Body of pancreas (tissue), 4 donors: ENCODE measurements at places on chromosomes 12 and 14. TPM values are rescaled to one million over a fixed set of nuclear protein-coding genes. Genes with fewer than 3 reads are reported as not detected.

DNA sequence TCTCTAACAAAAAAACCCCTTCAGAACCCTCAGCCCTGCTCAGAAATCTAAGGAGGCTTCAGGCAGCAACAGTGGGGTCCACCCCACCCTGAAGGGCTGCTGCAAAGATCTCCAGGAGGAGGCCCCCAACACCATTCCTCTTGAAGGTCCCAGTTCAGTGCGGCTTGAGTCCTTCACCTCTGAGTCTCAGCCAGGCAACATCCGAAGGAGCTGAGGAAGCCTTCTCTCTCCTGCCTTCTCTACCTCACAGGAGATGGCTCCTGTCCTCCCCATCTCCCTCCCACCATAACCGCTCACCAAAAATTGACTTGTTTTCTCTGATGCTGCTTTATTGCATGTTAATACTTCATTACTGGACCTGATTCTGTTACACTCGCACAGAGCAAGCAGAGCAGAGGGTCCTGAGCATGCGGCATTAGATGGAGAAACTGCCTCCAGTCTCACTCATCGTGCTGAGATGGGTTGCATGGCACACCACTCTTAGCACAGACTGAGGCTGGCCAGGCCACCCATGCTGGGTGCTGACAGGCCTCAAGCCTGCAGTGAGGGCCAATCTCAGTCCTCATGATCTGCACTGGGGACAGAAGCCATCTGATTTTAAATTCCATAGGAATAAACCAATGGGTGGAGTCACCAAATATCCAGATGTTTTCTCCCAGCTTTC is 224.8 kb downstream of the CACNA1C start:
- no peaks in the 10 kb centered on the region for H3K27me3 ChIP-seq
- H3K36me3 ChIP-seq, result no peaks in the 10 kb centered on the region
- H3K4me1 ChIP-seq, result no peaks in the 10 kb centered on the region
- H3K4me3 ChIP-seq, result no peak overlapping the region

The CLEC12A gene
- total RNA-seq, result 0.99 TPM

DNA sequence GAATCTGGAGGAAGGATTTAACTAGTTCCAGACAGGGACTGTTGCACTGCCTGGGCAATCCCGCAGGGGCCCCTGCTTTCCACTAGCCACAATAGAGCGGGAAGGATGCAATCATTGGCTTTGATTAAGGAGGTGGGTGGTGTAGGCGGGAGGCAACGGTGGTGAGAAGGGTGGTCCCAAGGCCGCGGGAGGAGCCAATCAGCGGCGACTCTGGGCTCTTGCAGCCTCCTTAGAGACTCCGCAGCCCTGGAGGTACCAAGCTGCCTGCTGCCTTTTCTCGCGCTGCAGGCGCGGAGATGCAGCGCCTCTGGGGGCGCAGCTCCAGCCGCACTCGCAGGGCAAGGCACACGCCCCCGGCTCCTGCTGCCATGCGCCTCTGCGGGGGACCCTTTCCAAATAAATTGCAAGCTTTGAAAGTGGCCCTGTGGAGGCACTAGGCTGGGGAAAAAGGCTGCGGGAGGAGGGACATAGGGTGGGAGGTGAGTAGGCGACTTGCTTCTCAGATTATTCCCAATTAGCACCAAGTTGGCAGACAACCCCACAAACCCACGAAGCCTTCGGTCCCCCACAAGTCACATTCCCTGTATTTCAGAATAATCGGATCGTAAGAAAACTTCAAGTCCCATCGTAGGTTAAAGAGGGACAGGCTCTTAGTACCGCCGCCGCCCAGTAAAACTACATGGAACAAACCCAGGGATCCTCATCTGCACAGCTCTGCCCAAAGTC is 858 bp upstream of the KCNA1 start:
- no peak for DNase-seq
- H3K4me3 ChIP-seq, result no peak overlapping the region
- H3K4me1 ChIP-seq, result peaks cover 23% of the 10 kb centered on the region
- no peak overlapping the region for H3K27ac ChIP-seq

DNA sequence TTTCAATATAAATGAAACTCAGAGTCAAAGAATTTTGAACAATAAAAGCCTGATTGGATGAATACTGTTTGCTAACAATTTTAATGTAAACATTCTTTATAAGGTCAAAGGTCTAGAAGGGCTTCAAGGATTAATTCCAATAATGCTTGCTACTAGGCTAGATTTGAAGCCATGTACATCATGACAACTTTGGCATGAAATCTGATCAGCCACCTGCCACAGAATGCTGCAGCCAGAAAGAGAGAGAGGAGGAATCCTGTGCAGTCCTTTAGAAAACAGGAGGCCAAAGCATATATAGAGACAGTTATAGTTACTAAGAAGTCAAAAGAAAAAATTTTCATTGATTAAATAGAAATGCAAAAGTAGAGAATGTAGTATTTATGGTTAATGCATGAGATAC is 47.1 kb downstream of the ABCD2 start:
- no peak for DNase-seq
- H3K27ac ChIP-seq, result no peak overlapping the region
- H3K27me3 ChIP-seq, result no peaks in the 10 kb centered on the region
- H3K4me1 ChIP-seq, result no peaks in the 10 kb centered on the region

- H3K36me3 ChIP-seq, result no peaks in the 10 kb centered on the region
- H3K27ac ChIP-seq, result no peak overlapping the region
- no peak overlapping the region for H3K4me3 ChIP-seq
- no peak for DNase-seq
- H3K4me1 ChIP-seq, result no peaks in the 10 kb centered on the region
- H3K27me3 ChIP-seq, result no peaks in the 10 kb centered on the region
Observed at GRCh38 chr12:42732908-42733411, 143.4 kb upstream of the PRICKLE1 start.

DNA sequence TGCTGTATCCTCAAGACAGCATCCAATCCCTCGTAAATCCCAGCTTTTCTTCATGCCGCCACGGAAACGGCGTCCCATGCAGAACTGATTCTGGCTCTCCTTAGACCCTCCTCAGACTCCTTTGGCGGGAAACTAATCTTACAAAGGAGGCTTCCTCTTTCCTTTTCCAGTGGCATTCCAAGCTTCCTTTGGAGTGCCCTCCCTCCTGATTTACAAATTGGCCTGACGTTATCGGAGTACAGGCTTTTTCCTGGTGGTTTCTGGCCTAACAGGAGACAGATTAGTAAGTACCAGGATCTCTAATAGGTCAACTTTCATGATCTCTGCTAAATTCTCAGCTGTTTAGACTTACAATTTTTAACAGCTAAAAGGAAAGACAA is 1.3 kb upstream of the ZDHHC17 start:
- H3K27me3 ChIP-seq, result no peaks in the 10 kb centered on the region
- no peak for DNase-seq
- H3K36me3 ChIP-seq, result no peaks in the 10 kb centered on the region
- H3K4me3 ChIP-seq, result no peak overlapping the region

The MDGA2 gene
- total RNA-seq, result not detected

DNA sequence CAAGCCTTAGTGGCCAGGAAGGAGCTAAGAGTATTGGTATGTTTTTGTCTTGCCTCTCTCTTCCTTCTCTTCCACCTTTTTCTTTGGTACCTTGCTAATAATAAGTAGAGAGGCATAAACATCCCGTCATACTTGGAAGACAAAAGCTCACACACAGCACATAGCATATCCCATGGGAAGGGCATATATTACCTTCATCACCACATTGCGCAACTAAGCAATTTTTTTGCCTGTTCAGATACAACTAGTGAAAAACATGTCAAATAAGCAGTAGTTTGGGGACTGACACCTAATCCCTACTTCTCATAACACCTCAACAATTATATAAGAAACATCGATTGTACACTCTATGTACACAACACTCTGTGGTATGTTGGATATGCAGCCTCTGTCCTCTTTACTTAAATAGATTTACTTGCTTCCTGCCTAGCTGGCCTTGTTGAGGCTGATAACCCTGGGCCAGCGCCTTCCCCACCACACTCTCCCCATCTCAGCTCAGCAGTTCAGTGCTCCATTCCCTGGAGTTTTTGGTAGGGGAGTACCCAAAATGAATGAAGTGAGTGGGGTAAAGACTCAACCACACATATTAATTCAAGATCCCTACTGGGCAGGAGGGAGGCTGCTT is 35.4 kb downstream of the MBIP start:
- no peaks in the 10 kb centered on the region for H3K36me3 ChIP-seq
- H3K4me1 ChIP-seq, result no peaks in the 10 kb centered on the region
- no peak overlapping the region for H3K27ac ChIP-seq
- DNase-seq, result no peak
- H3K27me3 ChIP-seq, result no peaks in the 10 kb centered on the region
- H3K4me3 ChIP-seq, result no peak overlapping the region

DNA sequence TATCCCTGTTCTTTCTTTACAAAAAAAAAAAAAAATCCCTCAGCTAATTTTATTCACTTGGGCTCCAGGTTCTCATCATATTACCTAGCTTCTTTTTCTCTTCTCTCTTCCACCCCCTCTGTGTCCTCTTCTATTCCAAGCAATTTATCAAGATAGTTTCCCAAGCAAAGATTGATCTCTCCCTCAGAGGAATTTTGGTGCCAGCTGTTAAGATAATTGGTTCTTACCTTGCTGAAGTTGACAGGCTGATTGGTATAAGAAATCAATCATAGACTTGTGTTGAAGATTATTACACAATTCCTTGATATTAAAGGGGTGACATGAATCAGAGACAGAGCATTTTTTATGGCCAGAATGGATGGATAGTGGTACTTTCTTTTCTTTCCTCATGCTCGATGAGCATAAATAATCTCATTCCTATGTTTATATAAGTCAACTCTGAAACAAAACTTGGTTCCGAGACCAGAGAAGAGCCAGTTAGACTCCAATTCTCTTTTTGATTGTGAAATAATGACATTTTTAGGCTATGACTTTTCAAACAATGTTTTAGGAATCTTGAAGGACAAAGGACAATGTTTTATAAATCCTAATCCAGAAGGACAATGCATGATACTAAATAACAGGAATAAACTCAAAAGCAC is 264.1 kb upstream of the PRKD1 start:
- H3K36me3 ChIP-seq, result no peaks in the 10 kb centered on the region
- H3K4me1 ChIP-seq, result peaks cover 5% of the 10 kb centered on the region
- no peak overlapping the region for H3K4me3 ChIP-seq
- no peak for DNase-seq
- H3K27ac ChIP-seq, result no peak overlapping the region
- no peaks in the 10 kb centered on the region for H3K27me3 ChIP-seq

DNA sequence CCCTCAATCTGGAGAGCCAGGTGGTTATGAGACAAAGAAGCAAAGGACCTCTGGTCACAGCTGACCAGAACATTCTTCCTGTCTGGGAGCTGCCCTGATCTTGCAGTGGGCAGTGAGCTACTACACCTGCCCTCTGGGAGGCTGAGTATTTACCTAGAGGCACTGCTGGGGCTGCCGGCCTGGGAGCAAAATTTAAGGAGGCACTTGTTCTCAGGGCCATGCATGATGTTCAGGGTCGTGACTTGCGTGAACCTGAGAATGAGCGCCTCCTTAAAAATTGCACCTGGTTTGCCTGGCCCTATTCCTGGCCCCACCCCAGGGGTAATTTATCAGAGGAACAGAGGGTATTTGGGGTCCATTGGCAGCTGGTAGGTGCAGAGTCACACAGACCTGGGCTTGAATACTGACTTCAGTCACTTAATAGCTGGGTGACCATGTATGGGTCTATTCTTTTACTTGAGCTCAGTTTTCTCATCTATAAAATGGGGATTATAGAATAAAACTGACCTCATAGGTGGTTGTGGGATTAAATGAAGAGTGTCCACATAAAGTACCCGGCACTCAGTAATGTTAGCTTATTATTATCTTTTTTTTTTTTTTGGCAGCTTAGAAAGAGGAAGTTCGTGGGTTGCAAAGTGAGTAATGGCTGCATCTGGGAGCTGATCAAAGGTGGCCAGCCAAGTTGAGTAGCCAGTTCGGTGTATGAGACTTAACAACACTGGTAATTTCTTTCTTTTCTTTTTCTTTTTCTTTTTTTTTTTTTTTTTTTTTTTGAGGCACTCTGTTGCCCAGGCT is 107.4 kb upstream of the MED13L start:
- peak; percentile 10 for DNase-seq
- H3K27me3 ChIP-seq, result no peaks in the 10 kb centered on the region
- H3K27ac ChIP-seq, result no peak overlapping the region

The TPCN1 gene
- total RNA-seq, result 78.4 TPM

The ANKRD33 gene
- not detected for total RNA-seq

The MOK gene
- 14.3 TPM for total RNA-seq

DNA sequence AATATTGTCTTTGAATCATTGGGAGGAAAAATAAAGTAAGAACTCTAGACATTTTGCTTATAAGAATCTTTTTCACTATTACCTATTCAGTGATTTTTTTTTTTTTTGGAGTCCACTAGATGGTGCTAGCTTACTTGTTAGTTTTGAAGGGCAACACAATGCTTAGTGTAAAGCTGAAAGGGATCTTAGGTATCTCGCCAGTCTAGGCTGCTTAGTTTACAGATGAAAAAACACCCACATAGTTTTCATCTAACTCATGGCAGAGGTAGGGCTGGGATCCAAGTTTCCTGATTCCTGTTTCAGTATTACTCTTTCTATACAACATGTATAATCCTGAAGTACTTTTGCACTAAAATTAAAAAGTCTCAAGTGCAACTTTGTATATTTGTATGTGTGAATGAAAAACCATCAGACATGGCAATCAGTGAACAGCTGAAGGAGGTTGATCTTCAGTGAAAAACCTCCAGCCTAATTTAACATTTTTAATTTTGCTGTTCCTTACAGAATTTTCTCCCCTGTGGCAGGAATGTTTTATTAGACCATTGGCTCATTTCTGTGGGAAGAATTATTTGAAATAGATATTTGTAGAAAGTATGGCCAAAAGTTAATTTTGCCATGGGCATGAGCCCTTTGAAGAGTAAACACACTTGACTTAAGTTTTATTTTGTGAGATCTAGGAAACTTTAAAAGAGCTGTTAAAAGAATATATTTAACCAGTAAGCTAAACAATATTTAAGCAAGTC is 40.7 kb downstream of the LRRIQ1 start:
- no peaks in the 10 kb centered on the region for H3K36me3 ChIP-seq
- no peak overlapping the region for H3K4me3 ChIP-seq
- no peak for DNase-seq
- no peaks in the 10 kb centered on the region for H3K4me1 ChIP-seq
- no peaks in the 10 kb centered on the region for H3K27me3 ChIP-seq

The PTPRB gene
- 9.9 TPM for total RNA-seq

DNA sequence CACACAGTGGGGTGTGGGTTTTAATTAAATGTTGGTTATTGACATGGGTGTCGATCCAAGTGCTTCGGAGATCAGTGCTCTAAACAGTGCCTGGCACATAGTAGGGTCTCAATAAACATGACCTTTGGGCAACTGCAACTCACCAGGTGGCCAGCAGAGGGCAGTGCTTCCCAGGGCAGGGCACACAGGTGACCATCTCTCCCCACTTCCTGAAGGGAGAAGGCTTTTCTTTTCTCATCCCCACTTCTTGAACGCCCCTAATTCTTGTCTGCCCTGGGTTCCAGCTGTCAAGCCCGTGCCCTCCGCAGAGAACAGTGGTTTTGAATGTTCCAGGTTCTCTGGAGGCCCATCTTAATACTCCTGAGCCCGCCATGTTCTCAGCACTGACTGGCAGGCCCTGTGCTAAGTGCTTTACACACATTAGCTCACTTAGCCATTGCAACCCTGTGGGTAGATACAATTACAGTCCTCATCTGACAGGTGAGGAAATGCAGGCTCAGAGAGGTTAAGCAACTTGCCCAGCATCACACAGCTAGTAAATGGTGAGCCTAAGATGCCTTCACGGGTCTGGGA is 16.3 kb downstream of the RAPGEF3 start:
- H3K36me3 ChIP-seq, result no peaks in the 10 kb centered on the region
- H3K4me1 ChIP-seq, result peaks cover 21% of the 10 kb centered on the region
- no peaks in the 10 kb centered on the region for H3K27me3 ChIP-seq
- no peak overlapping the region for H3K4me3 ChIP-seq
- no peak overlapping the region for H3K27ac ChIP-seq
- peak; percentile 72 for DNase-seq

The BCL2L2 gene
- 25.4 TPM for total RNA-seq
